ENCODE measurements at places on chromosomes 1 and 21.
A peak's percentile ranks its signal among the peaks of the same experiment; 100 is the strongest.

DNA sequence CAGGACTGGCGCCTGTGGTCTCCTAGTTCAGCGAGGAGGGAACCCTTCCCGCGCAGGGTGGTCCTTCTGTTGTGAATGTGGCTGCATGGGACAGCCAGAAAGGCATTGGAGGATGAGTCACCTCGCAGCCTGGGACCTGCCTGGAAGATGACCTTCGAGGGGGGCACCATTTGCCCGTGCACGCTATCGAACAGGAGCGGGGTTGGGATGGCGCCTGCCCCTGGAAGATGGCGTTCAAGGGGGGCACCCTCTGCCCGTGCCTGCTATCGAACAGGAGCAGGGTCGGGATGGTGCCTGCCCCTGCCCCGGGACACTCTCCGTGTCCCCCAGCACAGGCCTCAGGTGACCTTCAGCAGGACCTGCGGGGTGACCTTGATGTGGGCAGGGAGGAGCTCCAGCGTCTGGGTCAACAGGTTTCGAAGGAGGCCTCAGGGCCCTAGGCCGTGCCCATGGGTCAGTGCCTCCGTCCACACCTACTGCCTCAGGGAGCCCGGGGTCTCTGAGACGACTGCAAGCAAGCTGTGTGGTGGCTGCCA lies 1.7 kb upstream of the ACTRT2 start:
- DNase-seq = no peak

- DNase-seq = no peak
Observed at GRCh38 chr1:234992065-234992464, 136.6 kb downstream of the TOMM20 start.

DNA sequence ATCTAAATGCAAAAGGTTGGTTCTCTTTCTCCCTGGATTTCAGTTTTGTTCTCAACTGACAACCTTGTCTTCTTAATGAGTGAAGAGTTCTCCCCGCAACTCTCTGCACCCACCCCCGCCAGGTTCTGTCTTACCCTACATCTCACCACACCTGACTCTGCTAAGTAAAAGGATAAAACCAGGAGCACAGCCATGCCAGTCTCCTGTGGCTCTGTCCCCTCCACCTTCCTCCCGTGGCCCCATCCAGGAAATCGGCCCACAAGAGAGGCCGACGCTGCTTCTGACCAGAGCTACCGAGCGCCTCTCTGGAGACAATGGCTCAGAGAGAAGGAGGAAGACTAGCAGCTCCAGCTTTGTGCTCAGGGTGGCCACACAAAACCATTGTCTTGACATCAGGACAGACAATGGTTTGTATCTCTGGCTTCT lies 72.2 kb downstream of the PLEKHA6 start:
- DNase-seq = no peak

- no peak for DNase-seq
Observed at GRCh38 chr1:212428496-212428895, 4.2 kb upstream of the NENF start.

GRCh38 chr1:237223419-237223818 lies 181.4 kb downstream of the RYR2 start:
- no peak for DNase-seq

DNA sequence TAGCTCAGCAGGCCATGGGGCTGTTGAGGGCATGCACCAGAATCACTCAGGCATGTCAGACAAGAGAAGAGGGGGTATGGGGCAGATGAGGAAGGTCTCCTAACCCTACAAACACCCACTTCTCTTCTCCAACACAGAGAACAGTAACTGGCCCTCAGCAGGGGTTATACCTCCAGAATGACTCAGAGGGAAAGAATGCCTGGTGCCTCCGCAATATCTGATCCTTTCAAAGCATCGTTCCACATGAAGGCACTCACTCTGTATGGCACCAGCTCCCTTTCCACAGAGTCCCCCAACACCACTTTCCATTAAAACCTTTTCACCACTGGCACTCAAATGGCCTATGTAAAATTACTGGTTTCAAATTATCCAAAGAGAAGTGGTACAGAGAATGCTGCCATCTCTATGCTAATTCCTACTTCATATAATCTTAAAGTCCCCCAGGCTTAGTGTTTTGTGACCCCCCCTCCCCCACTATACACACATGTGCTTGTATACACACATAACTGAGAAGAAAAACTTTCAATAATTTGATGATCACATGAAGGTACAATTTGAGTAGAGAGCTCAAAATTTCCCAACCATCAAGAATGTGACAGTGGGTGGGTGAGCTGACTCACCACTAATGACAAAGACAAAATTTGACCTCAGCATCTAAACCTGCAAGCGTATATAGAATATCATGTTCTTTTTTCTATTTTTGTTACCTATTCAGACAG lies 91.5 kb downstream of the SIPA1L2 start:
- no peak for DNase-seq

- no peak for DNase-seq
Observed at GRCh38 chr21:34342476-34342875, 21.3 kb upstream of the KCNE2 start.

DNA sequence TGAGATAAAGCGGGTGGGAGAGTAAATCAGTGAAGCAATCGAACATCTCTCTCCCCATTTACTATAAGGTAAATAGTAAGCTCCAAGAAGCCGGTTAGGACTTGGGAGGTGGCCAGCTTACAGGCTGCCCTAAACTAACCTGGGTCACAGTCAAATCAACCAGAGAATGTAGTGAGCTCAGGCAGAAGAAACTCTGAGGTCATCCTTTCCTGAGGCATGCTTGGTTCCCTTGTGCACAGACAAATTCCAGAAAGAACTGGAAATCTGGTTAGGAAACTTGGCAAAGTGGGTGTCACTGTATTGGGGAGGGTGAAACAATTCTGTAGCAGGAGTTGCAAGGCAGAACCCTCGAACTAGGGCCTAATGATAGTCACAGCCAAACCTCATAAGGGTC lies 72.5 kb downstream of the NTMT2 start:
- DNase-seq = no peak

DNA sequence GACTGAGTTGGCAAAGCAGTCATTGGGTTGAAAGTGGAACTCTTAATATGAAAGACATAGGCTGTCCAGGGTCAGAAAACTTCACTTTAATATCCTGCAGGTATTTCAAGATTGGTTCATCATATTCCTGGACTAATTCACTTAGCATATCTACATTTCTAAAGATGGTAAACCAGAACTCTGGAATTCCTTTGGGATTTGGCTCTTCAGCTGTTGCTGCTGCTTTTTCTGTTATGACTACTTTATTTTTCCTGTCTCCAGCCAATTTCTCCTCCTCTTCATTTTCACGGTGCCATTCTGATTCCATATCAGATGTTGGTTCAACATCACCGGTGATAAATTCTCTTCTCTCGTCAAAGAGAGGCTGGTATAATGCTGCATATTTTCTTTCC lies 37.4 kb downstream of the CD58 start:
- DNase-seq = no peak

DNA sequence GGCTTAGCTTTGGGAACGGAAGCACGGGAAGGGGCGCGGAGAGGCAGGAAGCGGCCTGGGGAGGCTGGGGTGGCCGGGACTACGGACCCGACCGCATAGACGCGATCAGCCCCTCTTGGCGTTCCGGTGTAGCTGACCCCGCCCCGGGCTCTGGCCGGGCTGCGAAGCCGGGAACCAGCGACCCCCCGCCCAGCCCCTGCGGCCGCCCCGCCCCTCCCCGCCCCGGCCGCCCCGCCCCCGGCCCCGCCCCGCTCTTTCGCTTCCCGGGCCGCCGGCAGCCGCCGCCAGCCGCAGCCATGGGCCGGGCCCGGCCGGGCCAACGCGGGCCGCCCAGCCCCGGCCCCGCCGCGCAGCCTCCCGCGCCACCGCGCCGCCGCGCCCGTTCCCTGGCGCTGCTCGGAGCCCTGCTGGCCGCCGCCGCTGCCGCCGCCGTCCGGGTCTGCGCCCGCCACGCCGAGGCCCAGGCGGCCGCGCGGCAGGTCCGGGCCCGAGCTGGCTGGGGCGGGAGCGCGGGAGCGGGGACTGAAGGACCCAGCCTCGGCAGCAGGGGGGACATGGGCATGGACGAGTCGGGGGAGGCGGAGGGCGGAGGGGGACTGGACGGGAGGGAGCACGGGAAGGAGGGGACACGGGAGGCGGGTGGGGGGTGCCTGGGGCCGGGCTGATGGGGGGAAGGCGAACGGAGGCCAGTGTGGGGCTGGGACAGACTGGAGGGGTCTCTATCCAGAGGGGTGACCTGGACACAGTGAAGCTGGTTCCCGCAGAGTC lies at the start of gene SELENON:
SELENON (plus strand) TSS at position 259 of the 768 bp plus-strand sequence; CDS start at position 297, 38 bp downstream.
- peak; percentile 30 for DNase-seq

Measured in hypothalamus (tissue), 51 donors.